ENCODE measurements at places on chromosomes 5 and 9. TPM values are rescaled to one million over a fixed set of nuclear protein-coding genes. Genes with fewer than 3 reads are reported as not detected.

DNA sequence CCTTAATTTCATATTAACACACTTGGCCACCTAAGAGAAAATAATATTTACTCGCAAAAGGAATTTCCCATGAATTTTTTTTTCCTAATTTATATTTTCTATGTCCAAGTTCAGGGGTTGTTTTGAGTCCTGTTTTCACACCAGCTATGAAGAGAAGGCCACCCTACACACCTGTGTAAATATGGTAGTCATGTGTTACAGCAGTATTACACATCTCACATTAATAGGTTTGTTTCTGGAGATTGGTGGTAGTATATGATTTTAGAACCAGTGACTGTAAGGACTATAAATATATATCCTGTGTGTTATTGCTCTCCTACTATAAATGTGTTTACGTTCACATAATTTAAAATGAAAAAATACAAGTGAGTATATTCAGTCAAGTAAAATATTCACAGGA is 147.5 kb downstream of the PAM start:
- no peaks in the 10 kb centered on the region for H3K36me3 ChIP-seq
- DNase-seq: no peak
- H3K4me1 ChIP-seq: no peaks in the 10 kb centered on the region
- H3K27ac ChIP-seq: no peak overlapping the region
- H3K4me3 ChIP-seq: no peak overlapping the region

Gene TSLP
- total RNA-seq: 0.62 TPM

Gene AMBP
- not detected for total RNA-seq

- H3K4me3 ChIP-seq: no peak overlapping the region
- no peak overlapping the region for H3K27ac ChIP-seq
- DNase-seq: no peak
- H3K4me1 ChIP-seq: no peaks in the 10 kb centered on the region
Measured at GRCh38 chr9:84153885-84154284, 173.3 kb downstream of the RMI1 start.

Gene ROR2
- total RNA-seq: 7.3 TPM

DNA sequence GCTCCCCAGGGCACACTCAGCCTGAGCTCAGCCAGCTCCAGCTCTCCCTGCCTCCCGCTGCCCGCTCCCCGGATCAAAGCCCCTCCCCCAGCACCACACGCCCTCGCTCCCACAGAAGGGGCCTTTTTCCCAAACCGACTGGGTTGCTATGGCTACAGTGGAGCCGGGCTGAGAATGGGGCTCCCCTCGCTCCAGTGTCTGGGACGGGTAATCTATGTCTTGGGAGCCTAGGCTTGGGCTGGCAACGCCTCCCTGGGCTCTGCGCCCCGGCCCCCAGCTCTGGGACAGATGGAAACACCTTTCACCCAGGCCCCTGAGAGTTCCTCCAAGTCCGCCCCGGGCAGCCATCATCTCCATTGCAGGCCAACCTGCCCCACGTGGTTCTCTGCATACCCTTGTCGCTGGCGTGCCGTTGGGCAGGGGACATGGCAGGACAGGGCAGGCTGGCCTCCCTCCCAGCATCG is 29.6 kb downstream of the NOTCH1 start:
- no peak overlapping the region for H3K4me3 ChIP-seq
- peaks cover 96% of the 10 kb centered on the region for H3K36me3 ChIP-seq
- no peaks in the 10 kb centered on the region for H3K27me3 ChIP-seq
- no peak for DNase-seq
- H3K27ac ChIP-seq: no peak overlapping the region
- H3K4me1 ChIP-seq: no peaks in the 10 kb centered on the region

GRCh38 chr5:62348723-62349481 is 42.9 kb downstream of the KIF2A start:
- H3K4me3 ChIP-seq: no peak overlapping the region
- no peaks in the 10 kb centered on the region for H3K27me3 ChIP-seq
- no peak overlapping the region for H3K27ac ChIP-seq
- H3K4me1 ChIP-seq: no peaks in the 10 kb centered on the region

Gene HK3
- 0.72 TPM for total RNA-seq

Gene NR4A3
- 0.64 TPM for total RNA-seq

DNA sequence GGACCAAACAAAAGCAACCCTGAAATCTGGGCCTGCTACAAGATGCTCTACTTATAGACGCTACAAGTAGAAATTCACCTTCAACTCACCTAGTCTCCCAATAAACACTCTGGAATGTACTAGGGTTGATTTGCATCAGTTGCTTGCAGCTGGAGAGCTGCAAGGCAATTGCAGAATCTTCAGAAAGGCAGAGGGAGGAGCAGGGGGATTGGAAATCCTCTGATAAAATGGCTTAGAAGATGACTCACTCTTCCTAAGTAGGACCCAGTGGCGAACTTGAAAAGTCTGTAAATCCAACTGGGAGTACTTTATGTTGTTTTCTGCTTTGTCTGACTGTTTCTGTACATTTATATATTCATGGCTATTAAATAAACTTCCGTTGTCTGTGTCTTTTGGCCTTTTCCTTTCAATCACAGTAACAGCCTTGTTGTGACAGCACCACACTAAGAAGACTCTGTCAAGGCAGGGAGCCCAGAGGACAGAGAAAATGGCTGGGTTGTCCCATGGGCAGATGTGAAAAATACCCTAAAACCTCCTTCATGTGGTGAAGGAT is 14.7 kb upstream of the MLLT3 start:
- no peaks in the 10 kb centered on the region for H3K27me3 ChIP-seq
- H3K27ac ChIP-seq: no peak overlapping the region
- no peak for DNase-seq
- H3K4me1 ChIP-seq: peaks cover 3% of the 10 kb centered on the region
- no peaks in the 10 kb centered on the region for H3K36me3 ChIP-seq
- H3K4me3 ChIP-seq: no peak overlapping the region

GRCh38 chr9:71364186-71364955 is 242.9 kb upstream of the TRPM3 start:
- no peak overlapping the region for H3K4me3 ChIP-seq
- H3K4me1 ChIP-seq: peaks cover 22% of the 10 kb centered on the region
- no peaks in the 10 kb centered on the region for H3K36me3 ChIP-seq
- DNase-seq: no peak
- no peaks in the 10 kb centered on the region for H3K27me3 ChIP-seq

GRCh38 chr9:78291240-78291925 is 5.5 kb upstream of the PSAT1 start:
- no peak overlapping the region for H3K4me3 ChIP-seq
- H3K27ac ChIP-seq: peak overlapping the region; percentile 46
- no peaks in the 10 kb centered on the region for H3K36me3 ChIP-seq
- H3K27me3 ChIP-seq: peaks cover 2% of the 10 kb centered on the region
- DNase-seq: no peak

DNA sequence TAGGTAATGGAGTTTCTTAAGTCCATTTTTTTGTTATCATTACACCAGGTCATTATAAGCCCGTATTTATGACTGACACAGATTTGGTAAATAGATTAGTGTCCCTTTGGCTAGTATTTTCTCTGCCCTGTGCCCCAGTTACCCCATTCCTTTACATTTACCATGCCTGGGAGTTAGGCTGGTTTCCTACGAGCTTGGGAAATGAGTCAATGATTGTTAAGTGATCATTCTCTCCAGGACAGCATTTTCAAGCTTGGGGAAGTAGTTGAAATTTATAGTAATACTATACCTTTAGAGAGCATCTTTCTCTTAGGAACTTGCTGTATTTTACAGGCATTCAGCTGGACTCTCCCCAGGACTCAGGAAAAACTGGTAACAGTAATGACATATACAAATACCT is 573.1 kb downstream of the TLE4 start:
- H3K4me1 ChIP-seq: no peaks in the 10 kb centered on the region
- no peaks in the 10 kb centered on the region for H3K36me3 ChIP-seq
- no peak for DNase-seq
- H3K4me3 ChIP-seq: no peak overlapping the region

DNA sequence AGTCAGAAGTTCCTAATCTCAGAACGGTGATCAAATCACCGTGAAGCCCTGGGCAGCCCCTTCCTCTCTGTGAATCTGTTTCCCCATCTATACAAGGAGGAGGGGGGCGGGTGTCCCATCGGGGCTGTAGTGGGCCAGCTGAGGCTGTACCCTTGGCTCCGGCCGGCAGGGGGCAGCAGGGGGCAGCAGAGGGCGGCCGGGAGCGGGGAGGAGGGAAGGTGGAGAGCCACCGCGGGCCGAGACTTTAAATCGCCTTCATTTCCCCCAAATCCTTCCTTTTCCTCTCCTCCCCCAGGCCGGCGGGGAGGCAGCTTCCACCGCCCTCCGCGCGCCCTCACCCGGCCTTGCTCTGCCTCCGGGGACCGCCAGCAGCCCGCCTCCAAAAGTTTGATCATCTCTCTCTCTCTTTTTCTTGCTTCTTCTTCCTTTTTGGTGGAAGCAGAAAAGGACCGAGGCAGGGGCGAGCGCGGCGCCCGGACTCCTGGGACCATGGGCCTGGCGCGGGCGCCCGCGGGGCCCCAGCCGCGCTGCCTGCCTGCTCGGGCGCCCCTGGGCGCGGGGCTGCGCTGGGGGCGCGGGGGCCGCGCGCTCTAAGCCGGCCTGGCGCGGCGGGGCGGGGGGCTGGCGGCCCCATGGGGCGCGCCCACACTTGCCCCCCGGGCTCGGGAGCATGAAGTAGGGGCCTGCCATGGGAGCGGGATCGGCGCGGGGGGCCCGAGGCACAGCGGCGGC is at the start of gene COL27A1:
Gene COL27A1, plus strand, starts transcription at position 275 of the 732 bp plus-strand sequence. Its CDS starts 414 bp downstream, at position 689.
- H3K4me3 ChIP-seq: peak within 1 kb of the TSS; percentile 83
- H3K27ac ChIP-seq: peak within 1 kb of the TSS; percentile 75
- peaks cover 21% of the 10 kb centered on the region for H3K27me3 ChIP-seq
- H3K36me3 ChIP-seq: no peaks in the 10 kb centered on the region
- H3K4me1 ChIP-seq: peaks cover 47% of the 10 kb centered on the region

- H3K4me3 ChIP-seq: no peak overlapping the region
- H3K27ac ChIP-seq: no peak overlapping the region
- H3K27me3 ChIP-seq: no peaks in the 10 kb centered on the region
- peaks cover 41% of the 10 kb centered on the region for H3K4me1 ChIP-seq
- DNase-seq: no peak
Measured at GRCh38 chr9:27383524-27383923, 86.6 kb upstream of the EQTN start.

DNA sequence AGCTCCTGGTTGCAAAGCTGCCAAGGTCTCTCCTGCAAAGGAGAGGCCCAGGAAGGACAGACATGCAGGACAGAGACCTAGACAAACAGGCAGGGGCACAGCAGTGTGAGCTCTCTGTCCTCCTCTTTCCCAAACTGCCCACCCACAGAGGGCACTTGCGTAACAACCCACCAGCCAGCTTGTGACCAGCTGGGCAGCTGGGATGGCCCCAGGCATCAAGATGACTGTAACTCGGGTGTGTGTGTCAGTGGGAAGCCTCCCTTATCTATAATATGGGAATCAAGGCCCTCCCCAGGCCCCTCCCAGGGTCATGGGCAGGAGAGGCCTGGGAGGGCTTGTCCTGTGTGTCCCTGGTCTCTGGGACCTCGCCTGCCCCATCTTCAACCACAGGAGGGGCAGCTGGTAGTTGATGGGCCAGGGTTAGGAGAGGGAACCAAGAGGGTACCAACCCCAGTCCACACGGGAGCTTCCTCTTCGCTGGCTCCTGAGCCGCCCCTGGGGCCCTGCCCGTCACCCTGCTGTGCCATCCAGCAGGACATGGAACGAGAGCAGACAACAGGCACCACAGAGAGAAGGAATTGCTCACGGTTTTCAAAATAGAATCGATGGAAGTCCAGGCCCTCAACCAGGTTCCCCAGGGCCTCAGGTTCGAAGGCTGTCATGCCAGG is 37.9 kb downstream of the SLC6A7 start:
- H3K4me1 ChIP-seq: no peaks in the 10 kb centered on the region
- H3K36me3 ChIP-seq: no peaks in the 10 kb centered on the region
- no peaks in the 10 kb centered on the region for H3K27me3 ChIP-seq
- DNase-seq: no peak

DNA sequence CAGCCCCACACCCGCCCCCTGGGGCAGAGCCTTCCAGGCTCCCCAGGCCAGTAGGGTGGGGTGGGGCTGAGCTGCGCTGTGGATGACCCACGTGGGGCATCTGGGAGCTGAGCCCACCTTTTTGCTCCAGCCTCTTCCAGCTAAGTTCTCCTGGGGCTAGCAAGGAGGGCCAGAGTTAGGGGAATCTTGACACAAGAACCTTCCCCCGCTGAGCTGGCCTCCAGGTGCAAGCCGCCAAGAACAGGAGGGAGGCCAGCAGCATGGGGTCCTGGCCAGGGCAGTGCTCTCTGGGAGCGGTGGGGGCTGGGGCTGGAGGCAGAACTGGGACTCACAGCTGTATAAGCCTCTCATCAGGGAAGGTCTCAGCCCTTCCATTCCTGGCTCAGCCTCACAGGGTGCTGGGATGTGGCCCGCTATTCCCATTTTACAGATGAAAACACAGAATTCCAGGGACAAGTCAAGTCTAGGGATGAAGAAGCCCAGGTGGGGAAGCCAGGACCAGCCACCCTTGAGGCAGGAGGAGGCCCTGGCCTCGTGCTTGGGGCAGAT is 21.5 kb downstream of the SARDH start:
- no peak overlapping the region for H3K4me3 ChIP-seq
- H3K4me1 ChIP-seq: no peaks in the 10 kb centered on the region

- H3K4me3 ChIP-seq: no peak overlapping the region
- DNase-seq: no peak
- H3K4me1 ChIP-seq: peaks cover 2% of the 10 kb centered on the region
- H3K27ac ChIP-seq: no peak overlapping the region
Measured at GRCh38 chr5:73668017-73668416, 42.0 kb downstream of the ARHGEF28 start.

DNA sequence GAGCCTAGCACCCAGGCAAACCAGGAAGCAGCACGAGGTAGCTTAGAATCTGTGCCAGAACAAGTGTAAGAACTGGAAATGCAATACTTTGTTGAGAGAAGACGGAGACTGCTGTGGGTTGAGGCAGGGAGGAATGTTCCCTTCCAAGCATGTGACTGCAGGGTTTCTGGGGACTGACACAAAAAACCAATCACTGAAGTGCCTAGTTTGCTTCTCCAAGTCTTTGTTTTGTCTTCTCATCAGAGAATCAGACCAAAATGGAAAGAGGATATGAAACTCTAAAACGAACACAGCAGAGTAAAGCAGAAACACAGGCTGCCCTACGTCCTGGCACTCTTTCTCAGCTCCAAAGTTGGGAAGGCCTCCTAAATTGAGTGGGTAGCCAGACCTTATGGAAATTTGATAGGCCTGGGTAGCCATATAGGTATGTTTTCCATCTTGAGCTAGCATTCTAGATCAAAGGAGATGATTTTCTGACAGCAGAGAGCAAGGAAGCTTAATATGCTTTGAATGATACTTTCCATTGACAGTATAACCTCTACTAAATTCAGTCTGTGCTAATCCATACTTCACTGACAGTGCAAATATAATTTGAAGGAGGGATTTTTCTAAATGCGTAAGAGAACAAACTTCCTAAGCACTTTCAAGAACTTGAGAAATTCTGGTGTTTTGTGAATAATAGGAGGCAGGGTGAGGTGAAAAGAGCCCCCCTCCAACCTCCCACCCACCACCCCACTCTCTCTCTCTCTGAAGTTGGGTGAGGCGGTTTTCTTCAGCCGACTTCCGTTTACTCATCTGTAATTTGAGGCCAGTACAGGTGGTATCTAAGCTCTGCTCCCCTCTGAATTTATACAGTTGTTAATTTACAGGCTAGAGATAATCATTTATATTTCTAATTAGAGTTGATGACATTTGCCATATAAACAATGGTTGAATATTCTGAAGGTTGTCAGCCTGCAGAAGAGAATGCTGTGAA is 5.5 kb downstream of the ADRB2 start:
- H3K4me1 ChIP-seq: peaks cover 71% of the 10 kb centered on the region
- H3K36me3 ChIP-seq: peaks cover 7% of the 10 kb centered on the region
- no peak overlapping the region for H3K27ac ChIP-seq
- no peaks in the 10 kb centered on the region for H3K27me3 ChIP-seq

Gene PLAC8L1
- total RNA-seq: not detected
